ENCODE measurements at places on chromosomes 4 and X. TPM values are rescaled to one million over a fixed set of nuclear protein-coding genes. Genes with fewer than 3 reads are reported as not detected.

The NPY2R gene
- total RNA-seq = not detected

The GAGE12E gene
- total RNA-seq = not detected

The TCEAL2 gene
- 1.4 TPM for total RNA-seq

The SMARCA1 gene
- total RNA-seq = 116 TPM

The CYTL1 gene
- total RNA-seq = 13.9 TPM

The DKK2 gene
- 23.5 TPM for total RNA-seq

The TCP11X2 gene
- total RNA-seq = not detected

The EPGN gene
- 8.3 TPM for total RNA-seq

The ITGB1BP2 gene
- total RNA-seq = 4.4 TPM

The NDNF gene
- 8.6 TPM for total RNA-seq

The TMEM31 gene
- 0.74 TPM for total RNA-seq

The RAB40A gene
- total RNA-seq = 0.78 TPM

The CT45A2 gene
- not detected for total RNA-seq

All from mesothelial cell of epicardium (in vitro differentiated cells).